ENCODE measurements at places on chromosomes 5 and 9.

DNA sequence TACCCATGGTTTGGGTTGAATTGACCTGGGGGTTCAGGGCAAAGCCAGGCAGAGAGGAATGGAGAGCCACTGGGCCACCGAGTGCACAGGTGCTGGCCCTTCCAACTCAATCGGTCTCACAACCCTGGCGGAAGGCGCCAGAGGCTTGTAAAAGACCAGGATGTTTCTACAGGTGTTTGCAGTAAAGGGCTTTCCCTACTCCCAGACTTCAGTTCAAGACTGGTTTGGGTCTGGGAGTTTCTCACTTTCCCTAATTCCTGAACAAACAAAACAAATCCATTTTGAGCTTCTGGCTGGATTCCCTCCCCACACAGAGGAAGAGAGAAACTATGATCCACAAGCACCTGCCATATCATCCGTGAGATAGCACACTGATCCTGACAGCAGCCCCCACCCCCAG is 125.2 kb upstream of the KLF4 start:
- no peak for DNase-seq

DNA sequence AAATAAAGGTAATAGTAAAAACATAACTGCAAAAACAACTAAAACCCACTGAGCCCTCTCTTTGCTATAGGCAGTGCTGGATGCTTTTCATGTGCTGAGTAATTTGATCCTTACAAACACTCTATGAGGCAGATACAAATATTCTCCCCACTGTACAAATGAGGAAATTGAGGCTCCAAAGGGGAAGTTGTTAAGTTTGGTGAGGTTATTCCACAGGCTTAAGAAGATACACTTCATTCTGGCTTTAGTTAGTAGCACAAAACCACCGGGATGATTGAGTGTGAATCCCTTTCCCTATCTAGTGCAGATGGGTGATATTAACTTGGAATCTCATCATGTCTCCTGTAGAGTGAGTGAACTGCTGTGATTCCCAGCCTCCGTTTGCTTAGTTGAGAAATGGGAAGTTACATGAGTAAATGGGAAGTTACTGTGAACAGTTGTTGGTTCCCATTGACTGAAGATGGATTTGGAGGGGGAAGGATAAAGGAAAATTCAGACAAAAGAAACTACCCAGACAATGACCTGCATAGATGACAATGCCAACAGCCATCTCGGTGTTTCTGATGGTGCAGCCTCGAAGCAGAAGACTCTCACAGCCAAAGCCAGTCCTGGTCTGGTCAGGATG is 208.3 kb downstream of the ATP10B start:
- no peak for DNase-seq

DNA sequence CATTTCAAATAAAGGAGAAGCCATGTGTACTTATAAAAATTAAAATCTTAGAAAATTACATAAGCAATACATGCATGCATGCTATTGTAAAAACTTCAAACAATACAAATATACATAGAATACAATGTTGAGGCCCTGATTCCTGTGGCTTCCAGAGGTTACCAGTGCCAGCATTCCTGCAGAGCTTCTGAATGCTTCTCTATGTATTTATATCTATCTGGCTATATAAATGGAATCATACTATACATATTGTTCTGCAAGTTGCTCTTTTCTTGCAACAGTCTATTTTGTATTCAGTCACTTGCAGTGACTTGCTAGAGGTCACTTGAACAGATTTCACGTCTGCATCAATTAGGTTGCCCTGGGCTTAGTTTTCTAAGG is 3.2 kb upstream of the IL12B start:
- DNase-seq = no peak

DNA sequence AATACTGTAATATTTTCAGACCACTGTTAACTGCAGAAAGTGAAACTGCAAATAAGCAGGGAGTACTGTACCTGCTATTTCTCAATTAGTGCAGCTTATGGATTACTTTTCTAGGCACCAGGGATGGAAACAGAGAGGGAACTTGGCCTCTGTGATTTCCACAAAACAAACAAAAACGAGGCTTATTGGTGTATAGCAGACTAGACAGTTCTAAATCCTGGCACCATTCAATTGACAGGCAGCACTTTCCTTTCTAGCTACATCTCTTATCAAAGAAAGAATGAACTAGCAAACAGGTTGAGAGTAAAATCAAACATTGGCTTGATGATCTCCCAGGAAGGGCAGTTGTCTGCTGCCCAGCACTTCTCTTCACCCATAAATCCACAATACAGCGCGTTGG is 16.0 kb upstream of the IL33 start:
- no peak for DNase-seq

GRCh38 chr5:57495285-57496086 is 12.9 kb upstream of the ACTBL2 start:
- DNase-seq = no peak

- DNase-seq = no peak
Measured at GRCh38 chr9:104747245-104747564, 278 bp upstream of the NIPSNAP3A start.

- DNase-seq = no peak
Measured at GRCh38 chr5:68265347-68265746, 49.8 kb downstream of the PIK3R1 start.

- peak; percentile 85 for DNase-seq
Measured at GRCh38 chr5:177128551-177128981, 5.0 kb upstream of the NSD1 start.

GRCh38 chr9:82539856-82540579 is 522.9 kb downstream of the RASEF start:
- DNase-seq = no peak

- DNase-seq = no peak
Measured at GRCh38 chr5:123360910-123361309, 62.3 kb downstream of the CEP120 start.

- DNase-seq = peak; percentile 76
Measured at GRCh38 chr9:98132806-98133631, 14.0 kb upstream of the TRIM14 start.

GRCh38 chr9:79477955-79478771 is 93.6 kb upstream of the TLE4 start:
- peak; percentile 56 for DNase-seq

- DNase-seq = no peak
Measured at GRCh38 chr5:133382661-133383579, 229.4 kb downstream of the FSTL4 start.

GRCh38 chr9:126154182-126154827 is 172.3 kb upstream of the MVB12B start:
- DNase-seq = no peak

DNA sequence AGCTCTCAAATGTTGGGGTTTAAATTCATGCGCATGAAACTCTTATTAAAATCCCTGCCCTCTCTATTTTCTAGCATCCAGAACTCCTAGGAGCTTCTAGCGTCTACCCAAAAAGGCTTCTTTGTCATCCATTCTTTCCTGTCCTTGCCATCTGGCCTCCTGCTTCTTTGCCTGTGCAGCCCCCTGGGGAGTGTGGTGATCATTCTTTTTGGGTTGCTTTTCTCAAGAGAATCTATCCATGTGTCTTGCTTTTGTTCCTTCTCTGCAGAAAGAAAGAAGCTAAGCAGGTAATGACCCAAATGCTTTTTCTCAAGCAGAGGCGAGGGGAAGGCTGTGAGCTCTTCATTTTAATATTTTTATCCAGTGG is 26.6 kb downstream of the SKP2 start:
- DNase-seq = no peak

DNA sequence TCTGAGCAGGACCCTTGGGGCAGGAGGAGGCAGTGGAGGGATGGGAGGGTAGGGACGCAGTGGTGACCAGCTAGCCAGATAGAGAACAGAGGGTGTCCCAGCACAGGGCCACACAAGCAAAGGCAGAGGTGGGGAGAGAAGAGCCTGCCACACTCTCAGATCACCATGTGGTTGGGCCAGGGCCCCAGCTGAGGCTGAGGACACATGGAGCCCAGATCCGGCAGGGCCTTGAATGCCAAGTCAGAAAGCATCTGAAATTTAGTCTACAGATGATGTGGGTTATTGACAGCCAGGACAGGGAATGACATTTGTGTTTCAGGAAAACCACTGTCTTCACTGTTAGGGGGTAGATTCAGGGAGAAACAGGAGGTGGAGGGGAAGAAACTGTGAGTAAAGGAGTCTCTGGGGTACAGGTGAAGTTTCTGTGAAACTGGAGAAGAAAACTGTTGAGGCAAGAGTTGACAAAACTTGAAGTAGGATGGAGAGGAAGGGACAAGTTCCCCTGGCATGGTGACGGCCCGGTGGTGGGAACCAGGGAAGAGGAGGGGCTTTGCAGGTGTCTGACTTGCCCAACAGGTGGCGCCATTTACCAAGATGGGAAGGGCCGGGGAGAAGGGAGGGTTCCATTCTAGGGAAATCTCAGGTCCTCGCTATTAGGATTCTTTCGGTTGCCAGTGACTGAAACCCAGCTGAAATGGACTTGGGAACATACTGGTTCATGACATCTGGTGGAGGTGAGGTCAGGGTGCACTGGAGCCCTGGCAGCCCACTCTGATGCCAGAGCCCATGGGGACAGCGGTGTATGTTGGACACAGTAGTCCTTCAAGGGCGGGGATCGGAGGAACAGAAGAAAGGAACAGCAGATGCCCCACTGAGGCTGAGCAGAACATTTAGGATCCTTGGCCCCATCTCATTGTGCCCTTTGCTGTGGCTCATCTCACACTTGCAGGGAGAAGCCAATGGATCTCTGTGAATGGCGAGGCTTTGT is 100.1 kb downstream of the KCNIP1 start:
- no peak for DNase-seq

- no peak for DNase-seq
Measured at GRCh38 chr9:35862328-35862727, 7.9 kb downstream of the OR13J1 start.

DNA sequence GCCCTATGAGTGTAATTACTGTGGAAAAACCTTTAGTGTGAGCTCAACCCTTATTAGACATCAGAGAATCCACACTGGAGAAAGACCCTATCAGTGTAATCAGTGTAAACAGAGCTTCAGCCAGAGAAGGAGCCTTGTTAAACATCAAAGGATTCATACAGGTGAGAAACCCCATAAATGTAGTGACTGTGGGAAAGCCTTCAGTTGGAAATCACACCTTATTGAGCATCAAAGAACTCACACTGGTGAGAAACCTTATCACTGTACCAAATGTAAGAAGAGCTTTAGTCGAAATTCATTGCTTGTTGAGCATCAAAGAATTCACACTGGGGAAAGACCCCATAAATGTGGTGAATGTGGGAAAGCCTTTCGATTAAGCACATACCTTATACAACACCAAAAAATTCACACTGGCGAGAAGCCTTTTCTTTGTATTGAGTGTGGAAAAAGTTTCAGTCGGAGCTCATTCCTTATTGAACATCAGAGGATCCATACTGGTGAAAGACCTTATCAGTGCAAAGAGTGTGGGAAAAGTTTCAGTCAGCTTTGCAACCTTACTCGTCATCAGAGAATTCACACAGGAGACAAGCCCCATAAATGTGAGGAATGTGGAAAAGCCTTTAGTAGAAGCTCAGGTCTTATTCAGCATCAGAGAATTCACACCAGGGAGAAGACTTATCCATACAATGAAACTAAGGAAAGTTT is 9.9 kb downstream of the ZNF189 start:
- peak; percentile 26 for DNase-seq

DNA sequence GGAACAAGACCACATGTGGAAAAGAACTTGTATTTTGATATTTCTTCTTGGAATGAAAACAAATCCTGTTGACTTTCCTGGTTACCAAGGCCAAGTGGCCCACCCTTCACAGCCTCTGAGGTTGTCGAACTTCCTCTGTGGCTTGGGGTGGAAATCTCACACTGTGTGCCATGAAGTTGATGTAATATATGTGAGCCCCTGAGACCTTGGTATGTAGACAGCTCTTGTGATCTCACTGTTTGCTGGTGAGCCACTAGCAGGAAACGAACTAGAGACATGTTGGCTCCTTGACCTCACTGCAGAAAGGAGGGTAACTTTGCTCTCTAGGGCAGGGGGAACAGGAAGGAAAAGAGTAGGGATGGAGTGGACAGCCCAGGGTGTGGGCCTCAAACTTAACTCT is 159.4 kb downstream of the ARHGAP26 start:
- no peak for DNase-seq

DNA sequence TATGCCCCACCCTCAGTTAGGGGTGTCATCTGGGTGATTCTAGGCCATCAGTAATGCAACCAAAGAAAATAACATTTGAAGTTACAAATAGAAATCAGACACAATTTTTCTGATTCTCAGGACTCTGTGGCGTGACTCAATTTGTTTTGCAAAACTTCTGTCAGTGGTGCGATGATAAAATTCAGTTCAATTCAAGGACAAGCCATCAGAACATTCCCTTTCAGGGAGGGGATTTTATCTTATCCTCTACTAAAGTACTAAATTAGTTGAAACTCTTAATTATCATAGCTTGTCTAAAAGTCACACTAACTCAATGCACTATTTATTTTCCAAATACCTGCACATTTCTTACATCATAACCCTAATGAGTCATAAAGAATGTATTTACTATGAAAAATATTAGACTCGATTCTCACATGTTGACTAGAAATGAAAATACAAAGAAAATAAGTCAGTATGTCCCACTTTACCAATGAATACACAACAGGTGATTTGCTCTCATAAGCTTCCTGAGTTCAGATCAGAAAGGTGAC is 28.2 kb downstream of the HTR4 start:
- no peak for DNase-seq

- no peak for DNase-seq
Measured at GRCh38 chr9:10703139-10703538, 90.3 kb upstream of the PTPRD start.

DNA sequence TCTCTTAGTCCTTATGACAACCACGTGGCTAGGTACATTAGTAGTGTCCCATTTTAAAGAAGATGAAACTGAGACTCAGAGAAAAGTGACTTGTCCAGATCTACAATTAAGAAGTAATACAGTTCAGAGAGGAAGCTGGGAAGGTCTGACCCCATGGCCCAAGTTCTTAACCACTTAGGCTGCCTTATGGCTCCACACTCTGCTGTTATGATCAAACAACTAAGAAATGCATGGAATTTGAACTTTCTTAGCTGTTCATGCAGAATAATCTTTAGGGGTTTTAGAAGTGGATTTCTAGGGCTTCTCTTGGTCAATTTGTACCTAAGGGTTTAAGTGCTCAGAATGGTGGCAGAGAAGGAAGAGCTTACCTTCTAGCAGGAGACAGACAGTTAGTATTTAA is 128.0 kb upstream of the MSX2 start:
- no peak for DNase-seq

DNA sequence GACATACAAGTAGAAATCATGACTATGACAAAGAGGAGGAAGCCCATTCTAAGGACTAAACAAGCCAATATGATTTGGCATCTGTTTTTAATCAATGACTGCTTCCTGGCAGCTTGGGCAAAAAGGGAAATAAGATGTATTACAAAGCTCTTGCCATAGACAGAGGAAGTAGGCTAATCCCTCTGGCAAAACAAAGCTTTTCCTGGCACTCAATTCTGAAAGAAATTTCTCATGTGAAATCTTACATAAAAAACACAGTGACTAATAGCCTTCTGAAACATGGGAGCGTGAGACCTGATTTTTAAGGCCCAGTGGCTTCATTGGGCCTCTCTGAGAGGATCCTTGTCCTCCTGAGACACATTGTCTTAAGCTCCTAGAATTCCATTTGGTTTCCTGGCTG is 93.6 kb downstream of the COL23A1 start:
- DNase-seq = no peak

DNA sequence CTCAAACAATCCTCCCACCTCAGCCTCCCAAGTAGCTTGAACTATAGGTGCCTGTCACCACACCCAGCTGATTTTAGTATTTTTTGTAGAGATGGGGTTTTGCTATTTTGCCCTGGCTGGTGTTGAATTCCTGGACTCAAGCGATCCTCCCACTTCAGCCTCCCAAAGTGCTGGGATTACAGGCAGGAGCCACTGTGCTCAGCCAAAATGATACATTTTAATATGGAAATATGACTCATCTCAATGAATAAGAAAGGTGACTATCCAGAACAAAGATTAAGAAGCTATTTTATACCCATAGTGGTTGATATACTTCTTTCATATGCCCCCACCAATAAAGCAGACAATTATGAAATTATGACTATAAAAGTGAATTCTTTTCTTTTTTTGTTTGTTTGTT is 166.2 kb downstream of the NFIB start:
- DNase-seq = no peak

Data from osteoblast (primary cell).